Activated CD8-positive, alpha-beta memory T cell treated with anti-CD3 and anti-CD28 coated beads, Interleukin-2, amount 50 U/mL, for 4 hours (primary cell): ENCODE measurements at places on chromosomes 3 and 15.

GRCh38 chr3:43893727-43894126 is 203.0 kb downstream of the ABHD5 start:
- no peak for DNase-seq

DNA sequence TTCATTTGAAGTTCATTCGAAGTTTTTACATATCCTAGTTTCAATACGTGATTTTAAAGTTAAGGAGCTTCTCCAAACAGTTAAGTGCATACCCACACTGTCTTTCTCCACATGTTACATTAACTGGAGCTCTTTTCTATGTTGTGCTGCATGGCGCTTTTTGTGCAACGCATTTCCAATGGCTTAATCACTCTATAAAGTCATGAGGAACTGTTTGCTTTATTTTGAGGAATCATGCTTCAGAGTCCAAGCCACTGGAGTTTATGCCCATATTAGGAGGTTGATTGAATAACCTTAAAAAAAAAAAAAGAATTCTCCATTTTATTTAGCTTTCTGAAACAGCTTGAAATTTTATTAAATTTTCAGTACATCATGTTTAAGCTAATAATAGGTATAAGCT is 109.4 kb upstream of the MBNL1 start:
- no peak for DNase-seq

DNA sequence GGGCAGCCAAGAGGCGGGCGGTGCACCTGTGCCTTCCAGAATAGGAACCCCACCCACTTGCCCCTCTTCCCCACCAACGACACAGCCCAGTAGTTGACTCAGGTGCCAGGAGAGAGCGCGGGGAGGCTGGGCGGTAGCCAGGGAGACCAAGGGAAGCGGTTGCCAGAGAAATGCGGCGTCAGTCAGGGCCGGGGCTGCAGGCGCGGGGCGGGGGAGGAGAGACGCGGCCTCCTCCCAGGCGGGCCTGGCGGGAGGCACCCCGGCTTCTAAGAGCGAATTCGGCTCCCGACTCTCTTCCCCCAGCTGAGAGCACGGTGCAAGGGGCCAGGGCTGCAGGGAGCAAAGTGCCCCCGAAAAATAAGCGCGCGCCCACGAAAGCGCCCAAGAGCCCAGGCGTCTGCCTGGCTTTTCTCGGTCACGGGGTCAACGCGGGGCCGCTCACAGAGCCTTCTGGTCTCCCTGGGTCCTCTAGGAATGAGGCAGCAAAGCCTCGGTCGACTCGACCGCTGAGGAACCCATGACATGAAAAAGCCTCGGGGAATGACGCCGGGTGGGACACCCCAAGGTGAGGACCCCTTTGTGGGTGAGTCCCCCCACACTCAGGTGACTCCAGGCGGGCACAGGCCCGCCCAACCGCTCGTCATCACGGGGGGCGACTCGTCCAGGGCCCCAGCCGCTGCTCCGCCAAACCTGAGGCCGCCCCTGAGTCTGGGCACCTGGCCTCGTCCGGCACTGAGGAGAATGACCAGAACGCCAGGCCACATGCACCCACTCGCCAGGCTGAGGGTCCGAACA is 716 bp downstream of the CPEB1 start:
- DNase-seq, result peak; percentile 26

GRCh38 chr3:212432-212831 is 15.9 kb downstream of the CHL1 start:
- DNase-seq, result no peak

- no peak for DNase-seq
These were observed 38.4 kb upstream of the SLC25A36 start for GRCh38 chr3:140903196-140903595.

- DNase-seq, result peak; percentile 76
These were observed 57.8 kb upstream of the RYK start for GRCh38 chr3:134308350-134308891.

GRCh38 chr3:140530603-140531002 is 147.3 kb upstream of the TRIM42 start:
- DNase-seq, result no peak

GRCh38 chr3:33058765-33059164 is 38.2 kb downstream of the GLB1 start:
- DNase-seq, result no peak

- no peak for DNase-seq
These were observed 364.0 kb upstream of the IL12A start for GRCh38 chr3:159624616-159625015.

DNA sequence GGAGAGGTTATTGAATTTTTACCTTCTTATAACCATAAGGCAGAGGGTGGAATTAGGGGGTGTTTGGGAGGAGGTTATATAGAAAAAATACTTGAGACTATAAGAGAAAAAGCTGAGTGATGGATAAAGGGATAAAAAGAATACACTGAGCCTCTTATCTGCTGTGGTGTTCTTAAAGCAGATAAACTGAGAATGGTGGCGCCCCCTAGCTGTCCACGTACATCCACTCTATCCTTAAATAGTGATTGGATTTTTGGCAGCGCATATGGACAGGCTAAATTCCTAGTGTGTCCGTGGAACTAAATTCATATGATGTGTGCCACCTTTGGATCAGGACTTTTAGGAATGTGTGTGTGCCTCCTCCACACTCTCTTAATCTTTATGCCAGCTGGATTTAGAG is 121.1 kb downstream of the OXSM start:
- peak; percentile 31 for DNase-seq

DNA sequence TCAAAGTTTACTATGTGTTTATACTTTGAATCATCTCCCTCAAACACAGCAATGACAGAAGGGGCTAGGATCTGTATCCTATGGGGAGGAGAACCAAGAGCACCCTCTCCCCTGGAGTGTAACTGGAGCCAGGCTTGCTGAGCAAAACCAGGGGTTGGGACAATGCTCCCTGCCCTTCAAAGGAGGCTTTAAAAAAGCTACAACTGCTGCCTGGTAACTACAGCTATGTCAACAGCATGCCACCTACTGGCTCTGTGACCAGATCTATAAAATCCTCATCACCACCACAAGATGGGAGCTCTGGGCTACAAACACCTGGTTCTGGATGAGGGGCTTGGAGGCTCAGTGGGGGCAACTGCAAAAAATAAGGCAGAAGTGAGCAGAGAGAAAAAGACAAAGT is 61.9 kb downstream of the ANO10 start:
- DNase-seq, result no peak

DNA sequence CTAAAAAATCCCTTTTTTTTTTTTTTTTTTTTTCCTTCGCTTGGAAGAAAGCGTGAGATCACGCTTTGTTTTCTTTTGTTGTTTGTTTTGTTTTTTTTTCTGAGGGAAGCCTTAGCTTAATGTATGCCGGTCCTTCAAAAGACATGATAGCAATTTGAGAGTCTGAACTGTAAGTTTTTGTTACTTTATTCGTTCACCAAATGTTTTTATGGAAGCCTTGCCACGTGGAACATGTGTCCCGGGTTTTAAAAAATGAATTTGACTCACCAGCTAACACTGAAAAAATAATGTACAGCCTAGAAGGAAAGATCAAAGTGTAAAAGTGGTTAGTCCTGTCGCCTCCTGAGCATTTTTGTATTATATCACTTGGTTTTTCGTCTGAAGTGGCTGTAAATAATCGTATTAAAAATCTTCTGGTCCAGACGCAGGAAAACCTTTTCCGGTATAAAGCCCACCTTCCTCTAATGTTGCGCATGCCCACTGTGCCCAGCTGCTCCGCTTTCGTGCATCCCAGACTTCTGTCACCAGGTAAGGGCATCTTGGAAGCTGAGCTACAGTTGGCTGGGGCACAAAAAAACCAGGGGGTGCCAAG is 795 bp upstream of the MYNN start:
- no peak for DNase-seq

- DNase-seq, result no peak
These were observed 43.4 kb downstream of the GPR160 start for GRCh38 chr3:170081079-170081741.

DNA sequence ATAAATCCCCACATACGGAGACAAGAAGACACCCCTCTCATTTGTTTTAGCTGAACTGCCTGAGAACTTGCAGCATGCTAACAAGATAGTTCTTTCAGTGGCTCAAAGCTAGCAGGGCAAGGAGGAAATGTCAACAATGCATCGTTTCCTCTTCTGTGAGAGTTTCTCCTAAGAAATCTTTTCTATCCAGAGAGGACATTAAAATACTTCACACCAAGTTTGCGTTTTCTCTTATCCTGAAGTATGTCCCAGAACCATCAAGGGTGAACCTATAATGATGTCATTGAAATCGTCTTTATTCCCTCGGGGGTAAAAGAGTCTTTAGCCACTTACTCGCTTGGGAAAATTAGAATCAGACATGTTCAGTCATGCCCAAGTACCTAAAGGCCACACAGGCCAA is 541.7 kb upstream of the MDFIC2 start:
- DNase-seq, result no peak

DNA sequence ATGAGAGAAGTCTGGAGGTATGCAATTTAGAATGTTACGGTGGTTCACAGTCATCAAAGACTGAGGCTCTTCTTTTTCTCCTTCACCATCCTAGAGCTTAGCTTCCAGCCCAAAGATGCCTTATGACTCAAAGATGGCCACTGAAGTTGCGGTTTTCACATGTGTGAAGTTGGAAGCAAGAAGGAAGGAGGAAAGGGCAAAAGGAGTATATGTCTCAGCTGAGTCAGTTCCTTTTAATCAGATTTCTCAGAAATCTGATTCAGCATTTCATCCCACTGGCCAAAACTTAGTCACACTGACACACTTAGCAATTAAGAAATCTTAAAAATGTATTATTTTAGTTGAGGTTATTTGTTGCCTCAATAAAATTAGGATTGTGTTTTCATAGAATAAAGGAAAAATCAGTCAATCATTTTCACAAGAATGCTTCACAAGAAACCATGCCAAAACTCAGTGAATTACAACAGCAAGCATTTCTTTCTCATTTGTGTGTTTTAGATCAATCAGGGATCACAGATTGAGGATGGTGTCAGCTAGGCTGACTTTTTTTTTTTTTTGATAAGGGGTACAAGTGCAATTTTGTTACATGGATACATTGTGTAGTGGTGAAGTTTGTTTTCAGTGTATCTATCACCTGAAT is 211.1 kb upstream of the GADL1 start:
- DNase-seq, result no peak

- no peak for DNase-seq
These were observed 5.2 kb downstream of the GNAI2 start for GRCh38 chr3:50241163-50241562.

- DNase-seq, result no peak
These were observed 644 bp upstream of the NGLY1 start for GRCh38 chr3:25783661-25784512.

GRCh38 chr15:82047453-82048400 is 1.9 kb upstream of the MEX3B start:
- DNase-seq, result no peak

DNA sequence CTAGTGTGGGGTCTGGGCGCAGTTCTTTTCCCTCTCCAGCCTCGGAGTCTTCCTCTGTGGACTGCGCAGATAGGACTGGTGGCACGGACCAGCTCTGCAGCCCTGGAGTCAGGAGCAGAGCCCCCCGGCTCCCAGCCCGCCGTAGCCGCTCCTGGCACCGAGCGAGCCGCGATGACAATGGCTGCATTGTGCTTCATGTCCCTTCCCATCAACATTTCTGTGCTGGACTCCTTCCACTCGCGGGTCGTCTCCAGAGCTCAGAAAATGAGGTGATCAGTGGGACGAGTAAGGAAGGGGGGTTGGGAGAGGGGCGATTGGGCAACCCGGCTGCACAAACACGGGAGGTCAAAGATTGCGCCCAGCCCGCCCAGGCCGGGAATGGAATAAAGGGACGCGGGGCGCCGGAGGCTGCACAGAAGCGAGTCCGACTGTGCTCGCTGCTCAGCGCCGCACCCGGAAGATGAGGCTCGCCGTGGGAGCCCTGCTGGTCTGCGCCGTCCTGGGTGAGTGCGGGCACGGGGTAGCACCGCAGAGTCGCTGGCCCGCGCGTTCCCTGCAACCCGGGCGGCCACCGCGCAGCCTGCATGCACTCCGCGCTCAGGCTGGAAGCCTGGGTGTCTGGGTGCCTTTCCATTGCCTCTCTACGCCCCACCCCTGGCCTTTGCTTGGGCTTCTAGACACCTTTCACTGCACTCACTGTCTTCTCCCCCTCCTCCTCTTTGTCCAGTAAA is at the start of gene TF:
Gene TF (plus strand): TSS at position 413 of the 731 bp plus-strand sequence. CDS start 48 bp downstream, at position 461.
- no peak for DNase-seq

DNA sequence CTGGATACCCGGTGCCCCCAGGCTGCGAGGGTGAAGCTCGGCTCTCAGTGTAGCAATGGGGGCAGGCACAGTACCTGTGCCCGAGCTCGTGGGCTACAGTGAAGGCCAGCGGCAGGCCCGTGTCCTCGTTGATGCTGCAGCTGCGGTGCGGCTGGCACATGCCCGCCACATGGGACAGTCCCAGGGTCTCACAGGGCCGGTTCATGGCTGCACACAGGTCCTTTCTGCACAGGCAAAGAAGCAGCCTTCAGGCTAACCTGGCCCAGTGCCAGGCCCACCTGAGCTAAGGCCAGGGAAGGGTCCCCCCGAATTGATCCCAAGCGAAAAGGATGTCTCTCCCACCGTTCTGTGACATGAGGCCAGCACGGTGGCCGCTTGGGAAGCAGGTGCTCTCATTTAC is 21.6 kb downstream of the ADAMTS7 start:
- DNase-seq, result no peak

- no peak for DNase-seq
These were observed 220.7 kb downstream of the NR2F2 start for GRCh38 chr15:96551196-96551595.

GRCh38 chr3:117306299-117306698 is 596.7 kb downstream of the TUSC7 start:
- no peak for DNase-seq

DNA sequence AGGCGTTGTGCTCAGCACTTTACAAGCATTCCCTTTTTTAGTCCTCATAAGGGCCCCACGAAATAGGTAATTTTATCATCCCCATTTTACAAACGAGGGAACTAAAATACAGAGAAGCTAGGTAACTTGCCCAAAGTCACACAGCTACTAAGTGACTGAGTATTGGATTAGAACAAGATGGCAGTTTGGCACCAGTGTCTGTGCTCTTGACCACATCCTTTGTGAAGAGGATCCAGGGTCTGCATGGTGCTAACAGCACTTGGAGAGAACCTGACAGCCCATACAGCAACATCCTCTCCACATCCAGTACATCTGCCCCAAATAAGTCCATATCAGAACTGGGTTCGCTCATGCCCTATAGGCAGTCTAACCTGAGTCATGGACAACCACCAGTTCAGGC is 21.8 kb upstream of the DAPK2 start:
- DNase-seq, result no peak

GRCh38 chr3:44132061-44132460 is 109.6 kb upstream of the TOPAZ1 start:
- DNase-seq, result no peak

- no peak for DNase-seq
These were observed 273.8 kb upstream of the RGMA start for GRCh38 chr15:93362821-93363220.
